ENCODE measurements at places on chromosomes 16 and 17.
A peak's percentile ranks its signal among the peaks of the same experiment; 100 is the strongest.

- no peak overlapping the region for H3K4me3 ChIP-seq
- H3K36me3 ChIP-seq: peaks cover 83% of the 10 kb centered on the region
- DNase-seq: no peak
- H3K27ac ChIP-seq: peak overlapping the region; percentile 52
Observed at GRCh38 chr16:27431773-27432532, 30.0 kb downstream of the IL21R start.

DNA sequence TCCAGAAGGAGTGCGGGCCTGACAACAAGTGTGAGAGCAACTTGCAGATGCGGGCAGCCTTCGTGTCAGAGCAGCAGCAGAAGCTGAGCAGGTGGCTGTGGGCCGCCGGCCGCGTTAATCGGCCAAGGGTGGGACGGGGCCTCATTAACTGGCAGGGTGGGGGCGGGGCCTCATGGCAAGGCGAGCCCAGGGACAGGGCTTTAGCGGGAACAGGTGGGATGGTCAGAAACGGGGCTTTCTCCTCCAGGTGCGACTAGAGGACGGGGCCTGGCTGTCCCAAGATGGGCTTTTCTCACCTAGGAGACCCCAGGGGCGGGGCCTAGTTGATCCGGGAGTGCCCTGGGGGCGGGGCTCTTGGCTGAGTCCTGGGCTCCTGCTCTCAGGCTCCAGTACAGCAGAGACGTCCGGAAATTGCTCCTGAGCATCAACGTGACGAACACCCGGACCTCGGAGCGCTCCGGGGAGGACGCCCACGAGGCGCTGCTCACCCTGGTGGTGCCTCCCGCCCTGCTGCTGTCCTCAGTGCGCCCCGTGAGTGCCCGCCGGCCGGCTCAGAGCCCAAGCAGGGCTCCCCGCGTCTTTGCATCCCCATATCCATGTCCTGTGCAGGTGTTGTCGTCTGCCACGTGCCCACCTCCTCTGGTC lies 18.4 kb upstream of the PDK2 start:
- H3K4me3 ChIP-seq: no peak overlapping the region
- no peak overlapping the region for H3K27ac ChIP-seq
- no peaks in the 10 kb centered on the region for H3K27me3 ChIP-seq
- no peak for DNase-seq
- H3K4me1 ChIP-seq: no peaks in the 10 kb centered on the region
- no peaks in the 10 kb centered on the region for H3K36me3 ChIP-seq

DNA sequence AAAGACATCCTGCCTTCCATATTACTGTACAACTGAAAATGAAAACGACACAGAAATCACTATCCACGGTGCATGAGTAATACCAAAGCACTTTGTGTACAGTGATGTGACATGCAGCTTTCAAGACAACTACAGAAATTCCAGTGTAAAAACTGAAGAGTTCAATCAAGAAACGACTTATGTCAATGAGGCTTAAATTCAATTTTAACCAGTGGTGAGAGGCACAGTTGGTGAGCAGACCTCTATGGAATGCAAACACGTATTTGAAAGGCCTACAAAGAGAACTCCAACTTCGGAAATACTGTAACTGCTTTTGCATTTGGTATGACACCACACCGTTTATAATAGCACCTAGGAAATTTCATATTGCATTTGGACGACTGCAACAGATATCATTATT lies 87.6 kb downstream of the USP31 start:
- H3K4me1 ChIP-seq: peaks cover 2% of the 10 kb centered on the region
- no peak for DNase-seq
- H3K27me3 ChIP-seq: peaks cover 13% of the 10 kb centered on the region
- H3K4me3 ChIP-seq: no peak overlapping the region

DNA sequence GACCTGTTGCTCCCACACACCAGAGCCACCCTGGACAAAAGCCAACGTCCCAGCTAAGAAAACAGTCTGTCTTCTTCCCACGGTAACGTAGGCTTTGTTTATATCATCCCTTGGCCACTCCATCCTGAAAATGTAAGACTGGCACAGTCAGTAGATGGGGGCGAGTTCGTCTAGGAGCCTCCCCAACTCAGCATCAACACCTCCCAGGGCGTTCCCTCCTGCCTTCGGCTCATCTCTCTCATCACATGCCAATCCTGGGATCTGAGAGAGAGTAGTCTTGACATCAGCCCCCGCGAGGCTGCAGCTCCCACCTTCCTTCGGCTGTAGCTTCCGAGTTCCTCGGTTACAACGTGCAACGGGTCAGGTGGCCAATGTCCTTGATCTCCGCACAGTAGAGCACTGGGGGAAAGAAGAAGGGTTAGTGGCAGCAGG lies 894 bp downstream of the RNF227 start:
- peaks cover 25% of the 10 kb centered on the region for H3K36me3 ChIP-seq
- DNase-seq: no peak
- peak overlapping the region; percentile 96 for H3K27ac ChIP-seq
- H3K4me3 ChIP-seq: peak overlapping the region; percentile 92
- no peaks in the 10 kb centered on the region for H3K27me3 ChIP-seq
- H3K4me1 ChIP-seq: peaks cover 22% of the 10 kb centered on the region

DNA sequence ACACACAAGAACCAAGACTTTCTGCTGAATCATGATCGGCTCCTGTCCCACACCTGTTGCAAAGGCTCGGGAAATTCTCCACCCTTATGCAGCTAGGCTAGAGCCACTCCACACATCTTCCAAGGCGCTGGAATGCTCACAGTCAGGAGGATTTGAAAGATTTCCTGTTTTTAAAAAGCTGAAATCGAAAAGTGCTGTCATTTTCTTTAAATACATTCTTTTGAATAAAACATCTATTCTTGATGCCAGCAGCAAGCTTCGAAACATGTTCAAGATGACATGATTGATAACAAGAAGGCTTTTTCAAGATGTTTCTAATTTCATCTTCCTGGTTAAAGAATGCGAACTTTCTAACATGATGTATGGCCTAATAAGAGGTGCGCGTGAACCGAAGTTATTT lies 219.7 kb upstream of the CDH5 start:
- no peak overlapping the region for H3K4me3 ChIP-seq
- no peak overlapping the region for H3K27ac ChIP-seq

- H3K27me3 ChIP-seq: no peaks in the 10 kb centered on the region
- H3K4me1 ChIP-seq: peaks cover 43% of the 10 kb centered on the region
- peak; percentile 81 for DNase-seq
Observed at GRCh38 chr17:78130437-78131101, at the start of gene TMC8. Gene TMC8, plus strand, starts transcription at chr17:78130771. Its CDS starts 818 bp downstream, at chr17:78131589.

DNA sequence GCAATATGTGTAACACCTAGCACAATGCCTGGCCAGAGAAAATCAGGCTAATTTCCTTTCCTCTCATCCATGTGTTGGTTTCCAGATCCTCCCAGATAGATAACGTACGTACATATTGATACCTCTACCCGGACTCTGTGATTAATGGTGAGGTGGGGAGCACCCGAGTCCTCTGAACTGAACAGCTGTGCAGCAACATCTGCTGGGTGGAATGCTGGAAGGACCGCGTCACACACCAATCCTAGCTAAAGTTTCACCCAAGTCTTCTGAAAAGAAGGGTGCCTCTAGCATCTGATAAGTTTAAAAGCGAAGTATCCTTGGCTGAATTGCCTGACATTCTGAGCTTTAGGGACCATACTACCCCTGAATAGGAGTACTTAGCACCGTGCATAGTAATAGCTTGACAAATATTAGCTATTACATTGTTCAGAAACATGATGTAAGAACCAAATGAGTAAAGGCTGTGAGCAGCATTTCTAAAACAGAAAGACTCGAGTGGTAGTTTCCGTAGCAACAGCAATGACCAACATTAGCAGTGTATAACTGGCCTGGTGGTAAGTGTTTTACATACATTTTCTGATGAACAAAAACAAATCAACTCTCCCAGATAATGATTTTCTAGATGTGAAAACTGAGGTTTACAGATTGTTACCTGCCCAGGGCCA lies 91.4 kb downstream of the SYCE1L start:
- no peak for DNase-seq
- H3K27ac ChIP-seq: no peak overlapping the region
- no peak overlapping the region for H3K4me3 ChIP-seq
- H3K4me1 ChIP-seq: no peaks in the 10 kb centered on the region
- no peaks in the 10 kb centered on the region for H3K36me3 ChIP-seq

DNA sequence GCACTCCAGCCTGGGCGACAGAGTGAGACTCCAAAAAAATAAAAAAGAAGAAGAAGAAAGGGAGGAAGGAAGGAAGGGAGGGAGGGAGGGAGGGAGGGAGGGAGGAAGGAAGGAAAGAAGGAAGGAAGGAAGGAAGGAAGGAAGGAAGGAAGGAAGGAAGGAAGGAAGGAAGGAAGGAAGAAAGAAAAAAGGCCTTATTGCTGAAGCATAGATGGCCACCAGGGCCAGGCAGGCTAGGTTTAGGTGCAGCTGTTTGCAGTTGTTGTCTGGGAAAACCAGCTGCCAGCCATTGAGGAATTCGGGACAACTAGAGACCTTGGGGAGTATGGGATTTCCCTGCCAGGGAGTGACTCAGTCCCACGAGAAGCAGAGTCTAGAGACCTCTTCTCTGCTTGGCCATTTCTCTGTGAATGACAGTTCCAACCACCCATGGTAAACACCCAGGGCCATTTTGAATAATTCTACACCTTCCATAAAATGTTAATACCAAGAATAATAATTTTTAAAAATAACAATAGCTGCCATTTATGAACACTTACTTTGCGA lies 31.0 kb downstream of the SCNN1B start:
- no peak overlapping the region for H3K27ac ChIP-seq
- H3K4me1 ChIP-seq: no peaks in the 10 kb centered on the region
- no peaks in the 10 kb centered on the region for H3K27me3 ChIP-seq
- no peaks in the 10 kb centered on the region for H3K36me3 ChIP-seq

GRCh38 chr17:61794792-61795191 lies 68.5 kb downstream of the BRIP1 start:
- DNase-seq: no peak
- no peak overlapping the region for H3K4me3 ChIP-seq
- H3K27ac ChIP-seq: no peak overlapping the region
- no peaks in the 10 kb centered on the region for H3K4me1 ChIP-seq
- no peaks in the 10 kb centered on the region for H3K27me3 ChIP-seq

- H3K4me3 ChIP-seq: no peak overlapping the region
- H3K36me3 ChIP-seq: peaks cover 3% of the 10 kb centered on the region
- no peak for DNase-seq
- H3K27me3 ChIP-seq: no peaks in the 10 kb centered on the region
- H3K4me1 ChIP-seq: no peaks in the 10 kb centered on the region
- H3K27ac ChIP-seq: no peak overlapping the region
Observed at GRCh38 chr16:2493605-2494004, 18.7 kb downstream of the TBC1D24 start.

DNA sequence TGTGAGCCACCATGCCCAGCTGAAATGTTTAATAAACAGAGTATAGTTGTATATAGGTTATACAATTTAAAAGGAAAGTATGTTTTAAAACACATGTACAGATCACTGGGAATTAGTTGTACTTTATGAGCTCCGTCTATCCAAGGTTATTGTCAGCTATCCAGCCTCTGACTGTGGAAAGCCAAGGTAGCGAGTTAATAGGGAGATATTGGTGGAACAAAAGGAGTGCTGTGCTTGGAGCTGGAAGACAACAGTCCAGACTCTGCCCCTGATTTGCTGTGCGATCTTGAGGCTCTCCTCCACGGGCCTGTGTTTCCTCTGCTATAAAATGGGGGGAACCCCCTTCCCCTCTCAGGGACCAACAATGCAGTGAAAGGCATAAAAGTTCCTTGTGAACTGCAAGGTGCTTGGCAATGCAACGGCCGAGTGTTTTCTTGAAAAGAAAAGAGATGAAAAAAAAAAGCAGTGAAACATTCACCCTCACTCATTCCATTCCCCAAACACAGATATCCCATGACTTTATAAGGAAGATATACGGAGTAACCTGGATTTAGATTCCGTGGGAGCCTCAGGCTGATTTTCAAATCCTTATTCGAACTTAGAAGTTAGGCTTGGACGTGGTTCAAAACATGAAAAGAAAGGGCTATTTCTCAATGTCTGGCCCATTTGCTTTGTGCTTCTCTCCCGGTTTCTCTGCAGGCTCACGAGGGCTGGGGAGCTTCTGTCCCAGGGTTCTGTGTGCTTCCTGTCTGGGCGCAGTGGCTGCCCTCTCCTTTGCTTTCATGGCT lies 34.1 kb downstream of the CUEDC1 start:
- peaks cover 2% of the 10 kb centered on the region for H3K4me1 ChIP-seq
- no peak for DNase-seq
- no peak overlapping the region for H3K4me3 ChIP-seq
- H3K27me3 ChIP-seq: peaks cover 12% of the 10 kb centered on the region
- no peak overlapping the region for H3K27ac ChIP-seq

- no peaks in the 10 kb centered on the region for H3K36me3 ChIP-seq
- H3K27me3 ChIP-seq: no peaks in the 10 kb centered on the region
- H3K4me1 ChIP-seq: no peaks in the 10 kb centered on the region
- no peak overlapping the region for H3K4me3 ChIP-seq
- no peak overlapping the region for H3K27ac ChIP-seq
- DNase-seq: no peak
Observed at GRCh38 chr17:21689604-21690003, 2.7 kb upstream of the KCNJ18 start.

GRCh38 chr16:2950353-2950724 lies 13.7 kb upstream of the KREMEN2 start:
- H3K27me3 ChIP-seq: peaks cover 2% of the 10 kb centered on the region
- H3K27ac ChIP-seq: no peak overlapping the region
- H3K4me3 ChIP-seq: no peak overlapping the region
- H3K36me3 ChIP-seq: no peaks in the 10 kb centered on the region

GRCh38 chr17:62693616-62694409 lies 66.3 kb downstream of the MRC2 start:
- no peak for DNase-seq
- no peaks in the 10 kb centered on the region for H3K36me3 ChIP-seq
- no peak overlapping the region for H3K27ac ChIP-seq
- H3K4me3 ChIP-seq: no peak overlapping the region
- no peaks in the 10 kb centered on the region for H3K4me1 ChIP-seq

DNA sequence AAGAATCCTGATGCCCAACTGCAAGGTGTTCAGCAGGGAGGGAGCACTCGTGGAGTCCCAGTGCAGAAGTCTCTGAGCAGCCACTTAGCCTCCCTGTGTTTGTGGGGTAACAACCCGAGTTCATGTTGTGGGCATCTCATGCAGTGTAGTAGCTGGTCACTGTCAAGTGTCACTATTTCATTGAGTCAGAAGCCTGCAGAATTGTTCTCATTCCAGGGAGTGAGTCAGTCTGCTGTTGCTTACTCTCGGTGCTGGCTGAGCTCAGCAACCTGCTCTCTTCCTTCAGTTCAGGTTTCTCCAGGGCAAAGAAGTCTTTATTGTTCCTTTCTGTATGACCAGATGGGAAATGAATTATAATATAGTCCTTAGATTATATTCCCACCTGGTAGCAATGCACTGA lies 24.1 kb downstream of the HMOX2 start:
- no peak for DNase-seq
- peaks cover 50% of the 10 kb centered on the region for H3K4me1 ChIP-seq
- no peak overlapping the region for H3K27ac ChIP-seq
- peaks cover 20% of the 10 kb centered on the region for H3K36me3 ChIP-seq
- H3K4me3 ChIP-seq: no peak overlapping the region

- no peaks in the 10 kb centered on the region for H3K4me1 ChIP-seq
- H3K36me3 ChIP-seq: peaks cover 36% of the 10 kb centered on the region
- no peak overlapping the region for H3K27ac ChIP-seq
- no peak for DNase-seq
Observed at GRCh38 chr16:4684763-4685162, 8.6 kb upstream of the NUDT16L1 start.

- DNase-seq: no peak
- no peaks in the 10 kb centered on the region for H3K36me3 ChIP-seq
- no peak overlapping the region for H3K27ac ChIP-seq
- peaks cover 2% of the 10 kb centered on the region for H3K27me3 ChIP-seq
Observed at GRCh38 chr17:33572615-33573014, 279.5 kb upstream of the ASIC2 start.

- no peak overlapping the region for H3K27ac ChIP-seq
- H3K4me3 ChIP-seq: no peak overlapping the region
- no peak for DNase-seq
- no peaks in the 10 kb centered on the region for H3K27me3 ChIP-seq
- no peaks in the 10 kb centered on the region for H3K4me1 ChIP-seq
Observed at GRCh38 chr16:16868727-16869126, 489.8 kb downstream of the NPIPA7 start.

All from activated T-helper 2 cell treated with anti-CD3 and anti-CD28 coated beads, Interferon-gamma antibody, Interleukin-2, Interleukin-4, amounts not matched to agents 10 μg/mL and 5 μg/mL and 100 μg/mL, durations not matched to agents 14 hours and 24 hours and 36 hours (primary cell).